ENCODE measurements at places on chromosomes 5 and 9.

GRCh38 chr9:126844085-126844484 lies 16.4 kb upstream of the ZBTB34 start:
- DNase-seq, result no peak

- DNase-seq, result no peak
Observed at GRCh38 chr5:154385236-154385512, 60.6 kb upstream of the SAP30L start.

DNA sequence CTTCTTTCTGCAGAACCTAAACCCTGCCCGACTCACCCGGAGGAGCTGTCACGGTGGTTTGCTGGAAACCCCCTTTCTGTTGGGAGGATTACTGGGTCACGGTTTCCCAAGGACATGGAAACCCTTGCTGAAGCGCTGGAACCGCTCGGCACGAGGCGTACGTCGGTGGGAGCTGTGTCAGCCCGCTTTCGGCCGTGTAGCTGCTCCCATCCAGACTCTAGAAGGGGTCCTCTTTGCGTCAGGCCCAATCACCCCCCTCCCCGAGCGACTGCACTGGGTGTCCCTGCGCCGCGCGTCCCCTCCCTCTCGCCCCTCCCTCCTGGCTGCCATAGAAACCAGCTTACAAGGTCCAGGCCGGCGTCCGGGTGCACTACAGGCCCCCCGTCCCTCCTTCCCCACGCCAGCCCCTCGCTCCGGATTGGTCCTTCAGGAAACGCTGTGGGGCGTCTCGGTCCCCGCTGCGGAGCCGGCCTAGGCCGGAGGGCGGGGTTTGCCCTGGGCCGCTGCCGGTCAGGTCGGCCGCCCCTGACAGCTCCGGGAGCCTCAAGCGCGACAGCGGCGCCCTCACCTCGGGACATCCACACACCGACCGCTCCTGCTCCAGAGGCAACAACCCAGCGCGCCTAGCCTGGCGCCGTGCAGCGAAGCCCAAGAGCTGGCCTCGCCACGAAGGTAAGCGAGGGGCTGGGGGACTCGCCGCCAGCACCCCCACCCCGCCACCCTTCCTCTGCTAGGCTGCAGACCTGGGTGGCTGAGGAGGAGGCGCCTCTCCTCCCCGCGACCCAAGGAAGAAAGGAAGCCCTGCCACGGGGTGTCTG lies at the start of gene NIM1K:
TSS of gene NIM1K (plus strand) at position 486 of the 818 bp plus-strand sequence. CDS start 53,551 bp downstream, outside the sequence.
- no peak for DNase-seq

- DNase-seq, result no peak
Observed at GRCh38 chr5:141868541-141868940, 9.7 kb downstream of the PCDH1 start.

DNA sequence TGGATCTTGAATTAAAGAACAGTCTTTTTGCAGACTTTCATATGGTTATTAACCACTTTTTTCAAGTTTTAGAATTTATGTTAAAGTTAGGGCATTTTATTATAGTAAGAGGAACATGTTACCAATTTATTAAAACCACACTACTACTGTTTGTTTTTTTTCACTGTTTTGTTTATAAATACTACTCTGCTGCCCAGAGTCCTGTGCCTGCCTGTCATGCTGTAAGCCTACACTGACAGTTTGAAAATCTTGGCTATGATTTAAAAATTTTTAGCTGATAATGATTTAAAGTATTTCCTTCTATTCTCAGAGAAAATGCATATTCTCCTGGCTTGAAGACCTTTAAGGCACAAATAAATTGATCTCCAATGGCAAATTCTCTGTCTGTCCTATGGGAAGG lies 128.7 kb downstream of the RPS23 start:
- no peak for DNase-seq

DNA sequence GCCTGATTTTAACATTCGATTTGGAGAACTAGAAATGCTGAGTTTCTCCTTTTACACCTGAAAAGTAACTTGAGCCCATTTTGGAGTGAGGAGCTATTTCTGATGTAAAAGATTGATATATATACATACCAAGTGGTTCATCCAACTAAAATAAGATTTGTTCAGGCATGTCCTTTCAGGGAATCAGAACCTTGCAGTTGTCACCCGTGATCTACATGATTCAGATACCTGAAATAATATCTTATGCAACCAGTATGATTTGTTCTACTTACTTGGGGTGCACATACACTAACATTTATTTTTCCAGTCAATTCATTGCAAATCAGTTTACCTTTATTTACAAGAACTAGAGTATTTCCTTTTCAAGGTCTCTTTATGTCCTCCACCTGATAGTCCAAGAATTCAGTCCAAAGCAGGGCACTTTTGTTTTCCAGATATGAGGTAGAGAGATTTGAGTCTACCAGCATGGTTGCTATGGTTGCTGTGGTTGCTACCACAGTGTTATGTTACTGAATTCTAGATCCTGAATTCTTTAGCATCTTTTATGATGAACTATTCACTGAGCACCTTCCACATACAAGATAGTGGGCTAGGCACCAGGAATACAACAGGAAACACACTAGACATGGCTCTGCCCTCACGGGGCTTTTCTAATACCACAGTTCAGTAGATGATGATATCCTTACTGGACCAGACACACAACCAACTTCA lies 49.3 kb downstream of the CCL28 start:
- no peak for DNase-seq

GRCh38 chr9:136753371-136754058 lies 4.5 kb downstream of the LCN8 start:
- DNase-seq, result no peak

DNA sequence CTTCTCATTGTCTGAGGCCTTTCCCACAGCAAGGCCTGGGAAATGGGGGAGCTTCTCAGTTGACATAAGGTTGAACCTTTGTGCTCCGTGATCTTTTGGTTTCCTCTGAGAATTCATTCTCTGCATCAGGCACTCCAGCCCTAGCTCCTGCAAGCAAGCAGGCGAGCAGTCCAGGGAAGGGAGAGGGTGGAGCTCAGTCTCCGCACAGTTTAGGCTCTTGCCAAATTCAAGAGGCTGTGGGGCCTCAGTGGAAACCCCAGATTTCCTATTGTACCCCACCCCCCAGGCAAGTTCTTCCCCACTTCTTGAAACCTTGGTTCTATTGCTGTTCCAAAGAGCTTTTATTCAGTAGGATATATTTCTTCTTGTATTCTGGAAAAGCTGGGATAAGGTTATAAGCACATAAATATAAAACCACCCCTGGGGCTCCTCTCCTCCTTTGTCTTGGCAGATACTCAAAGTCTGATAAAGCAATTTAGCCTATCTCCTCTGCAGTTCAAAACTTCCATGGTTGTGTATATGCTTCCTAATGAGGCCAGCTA lies 147.2 kb downstream of the PDZD2 start:
- no peak for DNase-seq

- DNase-seq, result no peak
Observed at GRCh38 chr9:37324691-37325490, 97.6 kb upstream of the GRHPR start.

Data from esophagus squamous epithelium (tissue), 5 donors.